ENCODE measurements at places on chromosomes 11 and 22.

DNA sequence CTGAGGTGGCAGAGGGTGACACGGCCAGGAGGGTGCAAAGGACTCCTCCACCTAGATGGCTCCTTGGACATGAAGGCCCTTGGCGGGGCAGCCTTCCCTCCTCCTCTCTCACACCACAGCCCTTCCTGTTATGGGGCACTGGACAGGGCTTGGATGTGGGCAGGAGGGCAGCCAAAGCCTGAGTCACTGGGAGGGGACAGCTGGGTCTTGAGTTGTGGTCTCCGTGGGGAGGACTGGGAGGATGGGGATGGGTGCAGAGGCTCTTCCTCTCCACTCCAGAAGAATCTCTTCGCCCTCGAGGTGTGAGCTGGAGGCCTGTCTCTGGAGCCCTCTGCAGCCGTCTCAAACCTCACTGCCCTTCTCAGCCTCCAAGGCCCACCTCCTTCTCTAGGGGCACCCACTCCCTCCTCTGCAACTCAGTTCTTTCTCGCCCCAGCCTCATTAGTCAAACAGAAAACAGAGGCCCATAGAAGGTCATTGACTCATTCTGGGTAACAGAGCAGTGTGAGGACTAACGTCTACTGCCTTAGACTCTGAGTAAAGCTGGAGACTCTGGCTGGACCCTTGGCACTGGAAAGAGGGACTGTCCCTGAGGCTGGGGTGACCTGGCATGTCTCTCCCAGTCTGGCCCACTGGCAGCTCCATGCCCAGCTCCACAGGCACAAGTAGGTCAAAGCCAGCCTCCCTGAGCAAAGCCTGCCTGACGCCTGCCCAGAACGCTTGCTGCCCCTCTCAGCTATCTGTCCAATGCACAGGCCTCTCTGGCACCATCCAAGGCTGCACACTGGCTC, 47.5 kb upstream of the CDON start:
- H3K36me3 ChIP-seq, result no peaks in the 10 kb centered on the region
- no peak overlapping the region for H3K4me3 ChIP-seq

- H3K27ac ChIP-seq, result no peak overlapping the region
- H3K27me3 ChIP-seq, result peaks cover 9% of the 10 kb centered on the region
- H3K36me3 ChIP-seq, result no peaks in the 10 kb centered on the region
- H3K4me1 ChIP-seq, result no peaks in the 10 kb centered on the region
- no peak for DNase-seq
Observed at GRCh38 chr11:27213232-27213660, 149.8 kb downstream of the CCDC34 start.

DNA sequence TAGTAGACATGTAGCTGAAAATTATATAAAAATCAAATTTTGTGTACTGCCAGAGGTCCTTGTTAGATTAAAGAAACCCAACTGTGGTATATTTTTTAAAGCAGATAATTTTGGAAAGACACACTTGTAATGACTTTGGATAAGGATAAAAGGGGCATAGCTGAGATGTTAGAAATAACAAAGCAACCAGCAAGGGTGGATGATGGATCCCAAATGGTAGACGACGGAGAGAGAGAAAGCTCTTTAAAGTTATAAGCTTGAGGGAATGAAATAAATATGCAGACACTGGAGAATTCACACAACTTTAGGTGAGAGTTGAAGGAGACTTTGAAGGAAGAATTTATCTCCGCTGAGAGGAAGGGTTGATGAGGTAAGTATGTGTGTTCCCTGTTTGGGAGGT, 10.6 kb downstream of the NCAM1 start:
- no peaks in the 10 kb centered on the region for H3K27me3 ChIP-seq
- H3K27ac ChIP-seq, result no peak overlapping the region
- H3K36me3 ChIP-seq, result no peaks in the 10 kb centered on the region
- DNase-seq, result no peak

- peaks cover 5% of the 10 kb centered on the region for H3K4me1 ChIP-seq
- H3K27ac ChIP-seq, result peak overlapping the region; percentile 72
- H3K36me3 ChIP-seq, result peaks cover 5% of the 10 kb centered on the region
- H3K27me3 ChIP-seq, result no peaks in the 10 kb centered on the region
Observed at GRCh38 chr11:83033371-83033770, 38.3 kb downstream of the RAB30 start.

DNA sequence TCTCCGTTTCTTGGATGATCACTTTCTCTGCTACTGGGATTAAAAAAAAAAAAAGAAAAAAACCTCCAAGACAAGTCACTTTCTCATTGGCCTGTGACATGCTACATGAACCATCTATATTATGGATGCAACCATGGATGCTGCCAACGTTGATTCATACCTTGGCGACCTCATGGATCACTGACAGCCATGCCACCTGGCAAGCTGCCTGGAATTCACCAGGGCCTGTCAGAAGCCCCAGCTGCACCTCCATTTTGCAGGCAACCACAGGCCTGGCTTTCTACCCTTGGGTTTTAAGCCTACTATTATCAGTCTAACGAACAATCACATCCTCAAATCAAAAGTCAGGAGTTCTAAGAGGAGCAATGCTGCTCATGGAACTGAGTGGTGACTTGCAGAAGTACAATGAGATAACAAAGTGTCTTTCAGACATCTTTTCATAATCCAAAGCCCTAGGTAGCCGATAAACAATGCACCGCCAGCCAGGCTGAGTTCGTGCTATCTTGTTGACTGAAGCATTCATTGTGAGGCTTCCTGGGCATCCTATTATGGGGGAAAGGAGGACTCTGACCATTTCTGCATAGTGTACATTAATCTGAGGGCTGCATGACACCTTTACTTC, 48.0 kb upstream of the CADM1 start:
- no peaks in the 10 kb centered on the region for H3K4me1 ChIP-seq
- no peak for DNase-seq
- peaks cover 3% of the 10 kb centered on the region for H3K36me3 ChIP-seq
- H3K27ac ChIP-seq, result no peak overlapping the region
- no peak overlapping the region for H3K4me3 ChIP-seq
- H3K27me3 ChIP-seq, result peaks cover 19% of the 10 kb centered on the region

GRCh38 chr11:116595305-116595880, 177.4 kb downstream of the BUD13 start:
- H3K27me3 ChIP-seq, result peaks cover 91% of the 10 kb centered on the region
- no peaks in the 10 kb centered on the region for H3K4me1 ChIP-seq
- no peak overlapping the region for H3K4me3 ChIP-seq
- no peaks in the 10 kb centered on the region for H3K36me3 ChIP-seq
- no peak for DNase-seq

DNA sequence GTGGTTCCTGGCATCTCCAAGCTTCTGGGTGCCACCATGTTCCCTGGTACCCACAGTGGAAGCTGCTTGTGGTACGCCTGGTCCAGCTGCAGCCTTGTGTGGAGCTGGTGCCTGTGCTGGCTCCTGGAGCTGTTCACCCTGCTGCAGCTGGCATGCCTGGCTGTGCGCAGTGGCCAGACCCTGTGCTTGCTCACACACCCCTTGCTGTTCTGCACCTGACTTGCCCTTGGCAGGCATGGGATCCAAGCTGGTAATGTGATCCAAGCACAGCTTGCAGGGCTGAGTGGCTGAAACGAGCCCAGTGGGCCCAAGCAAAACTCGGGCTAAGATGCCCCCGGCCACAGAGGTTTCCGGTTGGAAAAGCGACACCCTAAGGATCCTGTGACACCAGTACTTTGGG, 104.7 kb upstream of the CLMP start:
- H3K36me3 ChIP-seq, result peaks cover 3% of the 10 kb centered on the region
- H3K4me1 ChIP-seq, result peaks cover 13% of the 10 kb centered on the region
- no peak overlapping the region for H3K4me3 ChIP-seq

GRCh38 chr11:64356498-64357411, 2.2 kb upstream of the RPS6KA4 start:
- peak overlapping the region; percentile 40 for H3K4me3 ChIP-seq
- peaks cover 19% of the 10 kb centered on the region for H3K36me3 ChIP-seq
- DNase-seq, result no peak
- peaks cover 22% of the 10 kb centered on the region for H3K4me1 ChIP-seq

DNA sequence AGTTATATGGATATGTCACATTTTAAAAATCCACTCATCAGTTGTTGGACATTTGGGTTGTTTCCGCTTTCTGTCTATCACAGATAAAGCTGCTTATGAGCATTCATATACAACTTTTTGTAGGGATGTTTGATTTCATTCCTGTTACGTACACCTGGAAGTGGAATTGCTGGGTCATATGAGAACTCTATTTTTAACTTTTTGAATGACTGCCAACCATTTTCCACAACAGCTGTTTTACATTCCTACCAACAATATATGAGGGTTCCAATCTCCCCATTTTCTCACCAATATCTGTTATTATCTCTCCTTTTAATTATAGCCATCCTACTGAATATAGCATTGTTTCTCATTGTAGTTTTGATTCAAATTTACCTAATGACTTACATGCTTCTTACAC, 172.0 kb downstream of the UVRAG start:
- no peaks in the 10 kb centered on the region for H3K27me3 ChIP-seq
- H3K36me3 ChIP-seq, result peaks cover 14% of the 10 kb centered on the region
- H3K27ac ChIP-seq, result no peak overlapping the region
- H3K4me3 ChIP-seq, result no peak overlapping the region
- DNase-seq, result no peak

DNA sequence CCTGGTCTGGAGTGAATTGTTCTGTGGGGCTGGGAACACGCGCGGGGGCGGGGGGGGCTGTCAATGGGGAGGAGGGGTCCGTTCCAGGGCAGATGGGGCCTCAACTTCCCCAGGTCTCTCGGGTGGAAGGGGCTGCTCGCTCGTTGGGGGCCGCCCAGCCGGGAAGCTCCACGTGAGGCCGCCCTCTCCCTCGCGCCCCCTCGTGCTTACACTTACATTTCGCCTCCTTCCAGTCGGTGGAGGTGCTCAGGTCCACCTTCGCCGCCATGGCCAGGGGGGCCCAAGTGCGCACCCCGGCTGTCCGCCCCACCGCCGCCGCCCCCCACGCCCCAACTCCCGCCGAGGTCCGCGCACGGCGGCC, 452 bp downstream of the MACROD1 start:
- H3K27ac ChIP-seq, result no peak overlapping the region
- H3K27me3 ChIP-seq, result no peaks in the 10 kb centered on the region
- H3K4me1 ChIP-seq, result peaks cover 15% of the 10 kb centered on the region
- H3K4me3 ChIP-seq, result peak overlapping the region; percentile 76

GRCh38 chr22:30646518-30647160, 11.1 kb downstream of the SLC35E4 start:
- H3K4me1 ChIP-seq, result peaks cover 16% of the 10 kb centered on the region
- no peak for DNase-seq
- H3K27me3 ChIP-seq, result no peaks in the 10 kb centered on the region
- no peak overlapping the region for H3K4me3 ChIP-seq

GRCh38 chr11:2943711-2944118, 14.5 kb upstream of the PHLDA2 start:
- no peak for DNase-seq
- peak overlapping the region; percentile 79 for H3K27ac ChIP-seq
- H3K4me3 ChIP-seq, result no peak overlapping the region
- H3K27me3 ChIP-seq, result no peaks in the 10 kb centered on the region

DNA sequence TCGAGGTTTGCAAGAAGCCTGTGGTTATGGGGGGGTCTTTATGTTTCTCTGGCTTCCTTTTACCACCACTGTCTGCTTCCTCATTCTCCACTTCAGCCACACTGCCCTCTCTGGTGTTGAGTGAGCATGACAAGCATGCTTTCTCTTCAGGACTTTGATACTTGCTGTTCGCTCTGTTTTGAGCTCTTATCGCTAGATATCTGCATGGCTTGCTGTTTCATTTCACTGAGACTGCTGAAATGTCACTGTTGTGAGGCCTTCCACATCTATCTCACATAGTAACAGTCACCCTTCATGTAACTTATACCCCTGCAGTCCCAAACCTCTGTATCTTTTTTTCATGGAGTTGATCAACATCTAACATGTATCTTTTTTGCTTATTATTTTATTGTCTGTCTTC, 59.8 kb downstream of the TMEM135 start:
- peaks cover 9% of the 10 kb centered on the region for H3K36me3 ChIP-seq
- DNase-seq, result peak; percentile 17
- H3K4me1 ChIP-seq, result peaks cover 8% of the 10 kb centered on the region
- H3K4me3 ChIP-seq, result no peak overlapping the region

- no peaks in the 10 kb centered on the region for H3K27me3 ChIP-seq
- peak overlapping the region; percentile 9 for H3K4me3 ChIP-seq
- H3K27ac ChIP-seq, result peak overlapping the region; percentile 46
- H3K4me1 ChIP-seq, result peaks cover 58% of the 10 kb centered on the region
Observed at GRCh38 chr22:31952094-31952401, 7.7 kb downstream of the YWHAH start.

GRCh38 chr11:33773987-33774735, at the start of gene FBXO3:
TSS of gene FBXO3 (minus strand) at chr11:33774520. CDS start at chr11:33774497, 23 bp downstream.
- peaks cover 15% of the 10 kb centered on the region for H3K36me3 ChIP-seq
- peak within 1 kb of the TSS; percentile 89 for H3K4me3 ChIP-seq
- H3K27ac ChIP-seq, result peak within 1 kb of the TSS; percentile 98

DNA sequence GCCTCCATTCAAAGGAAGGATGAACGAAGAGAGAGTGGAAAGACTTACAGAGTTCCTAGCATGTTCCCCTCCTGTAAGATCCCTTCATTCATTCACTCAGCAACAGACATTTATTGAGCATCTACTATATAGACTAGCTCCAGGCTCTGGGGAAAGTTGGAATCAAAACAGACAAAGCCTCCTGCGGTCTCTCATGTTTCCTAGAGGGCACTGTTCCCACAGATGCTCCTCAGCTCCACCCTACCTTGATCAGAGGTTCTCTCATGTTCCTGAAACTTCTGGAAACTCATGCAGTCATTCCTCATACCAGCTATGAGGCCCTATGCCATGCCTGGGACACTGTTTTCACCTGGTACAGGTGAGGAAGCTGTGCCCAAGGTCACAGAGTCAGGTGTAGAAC, 11.1 kb downstream of the ALX4 start:
- peaks cover 52% of the 10 kb centered on the region for H3K27me3 ChIP-seq
- no peak overlapping the region for H3K4me3 ChIP-seq
- H3K4me1 ChIP-seq, result no peaks in the 10 kb centered on the region
- H3K27ac ChIP-seq, result no peak overlapping the region
- DNase-seq, result no peak

- DNase-seq, result peak; percentile 64
- H3K27me3 ChIP-seq, result no peaks in the 10 kb centered on the region
- peak overlapping the region; percentile 80 for H3K4me3 ChIP-seq
- H3K36me3 ChIP-seq, result peaks cover 20% of the 10 kb centered on the region
Observed at GRCh38 chr22:30922151-30922611, 46.4 kb downstream of the MORC2 start.

DNA sequence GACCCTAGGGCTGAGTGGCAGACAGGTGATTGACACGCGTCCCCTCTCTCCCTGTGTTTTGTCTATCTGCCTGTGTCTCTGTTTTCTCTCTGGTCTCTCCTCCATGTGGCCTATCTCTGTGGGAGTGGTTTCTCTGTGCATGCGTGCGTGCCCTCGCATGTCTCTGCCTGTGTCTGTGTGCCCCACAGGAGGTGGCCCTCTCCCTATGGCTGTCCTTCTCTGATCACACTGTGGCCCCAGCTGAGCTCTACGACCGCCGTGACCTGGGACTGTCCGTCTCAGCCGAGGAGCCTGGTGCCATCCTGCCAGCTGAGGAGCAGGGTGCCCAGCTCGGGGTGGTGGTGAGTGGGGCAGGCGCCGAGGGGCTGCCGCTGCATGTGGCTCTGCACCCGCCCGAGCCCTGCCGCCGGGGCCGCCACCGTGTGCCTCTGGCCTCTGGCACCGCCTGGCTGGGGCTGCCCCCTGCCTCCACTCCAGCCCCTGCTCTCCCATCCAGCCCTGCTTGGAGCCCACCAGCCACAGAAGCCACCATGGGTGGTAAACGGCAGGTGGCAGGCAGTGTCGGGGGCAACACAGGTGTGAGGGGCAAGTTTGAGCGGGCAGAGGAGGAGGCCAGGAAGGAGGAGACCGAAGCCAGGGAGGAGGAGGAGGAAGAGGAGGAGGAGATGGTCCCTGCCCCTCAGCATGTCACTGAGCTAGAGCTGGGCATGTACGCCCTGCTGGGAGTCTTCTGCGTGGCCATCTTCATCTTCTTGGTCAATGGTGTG, 11.6 kb downstream of the TMEM132A start:
- H3K27ac ChIP-seq, result no peak overlapping the region
- peaks cover 24% of the 10 kb centered on the region for H3K27me3 ChIP-seq
- H3K4me1 ChIP-seq, result no peaks in the 10 kb centered on the region
- peaks cover 6% of the 10 kb centered on the region for H3K36me3 ChIP-seq
- no peak for DNase-seq

Data from effector memory CD8-positive, alpha-beta T cell (primary cell).